Fibroblast of the aortic adventitia (primary cell): ENCODE measurements at places on chromosomes 3 and 15. TPM values are rescaled to one million over a fixed set of nuclear protein-coding genes. Genes with fewer than 3 reads are reported as not detected.

The CNBP gene
- 286 and 295 TPM in 2 replicates for total RNA-seq

The CP gene
- total RNA-seq: 1.2 TPM in 1 of 2 replicates, not detected in the other

The CDC25A gene
- total RNA-seq: 0.90 and 13.6 TPM in 2 replicates

The GOLGA8T gene
- not detected in 2 replicates for total RNA-seq

The SNURF gene
- total RNA-seq: 5.9 and 8.7 TPM in 2 replicates

The SCN5A gene
- 0.08 and 0.99 TPM in 2 replicates for total RNA-seq

The SLC22A14 gene
- total RNA-seq: not detected in 2 replicates

The CYP1A1 gene
- 0.63 TPM in 1 of 2 replicates, not detected in the other for total RNA-seq
